ENCODE measurements at places on chromosomes 7 and 10.

- DNase-seq, result no peak
Measured at GRCh38 chr7:2017481-2017891, 215.3 kb downstream of the MAD1L1 start.

GRCh38 chr7:119919986-119920385 is 353.0 kb upstream of the KCND2 start:
- DNase-seq, result no peak

- DNase-seq, result no peak
Measured at GRCh38 chr7:151009327-151010036, 14.8 kb downstream of the ATG9B start.

GRCh38 chr7:32494946-32495297 is 367 bp upstream of the AVL9 start:
- no peak for DNase-seq

GRCh38 chr7:134828361-134828760 is 48.9 kb downstream of the CALD1 start:
- no peak for DNase-seq

- no peak for DNase-seq
Measured at GRCh38 chr7:47538846-47539311, 43.0 kb downstream of the TNS3 start.

Measured in GM12865 (cell line).